NAMALWA (cell line): ENCODE measurements at places on chromosomes 1 and 21.

DNA sequence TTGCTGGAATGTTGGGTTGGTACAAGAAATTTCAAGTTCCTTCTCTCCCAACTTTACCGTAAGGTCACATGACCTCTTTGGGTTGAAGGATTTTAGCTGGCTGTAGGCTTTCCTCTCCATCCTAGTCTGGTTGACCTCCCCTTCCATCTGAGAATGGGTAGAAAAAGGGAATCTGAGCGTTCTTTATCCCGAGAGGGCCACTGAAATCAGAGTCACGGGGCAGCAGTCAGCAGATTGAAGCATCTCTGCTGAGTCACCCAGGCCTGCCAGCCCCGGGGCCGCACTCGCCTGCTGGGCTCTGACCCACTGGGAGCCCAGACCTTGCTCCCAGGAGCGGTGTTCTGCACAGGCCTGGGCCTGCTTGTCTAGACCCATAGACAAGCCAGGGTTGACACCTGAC, 31.0 kb downstream of the TMCC2 start:
- DNase-seq, result no peak

DNA sequence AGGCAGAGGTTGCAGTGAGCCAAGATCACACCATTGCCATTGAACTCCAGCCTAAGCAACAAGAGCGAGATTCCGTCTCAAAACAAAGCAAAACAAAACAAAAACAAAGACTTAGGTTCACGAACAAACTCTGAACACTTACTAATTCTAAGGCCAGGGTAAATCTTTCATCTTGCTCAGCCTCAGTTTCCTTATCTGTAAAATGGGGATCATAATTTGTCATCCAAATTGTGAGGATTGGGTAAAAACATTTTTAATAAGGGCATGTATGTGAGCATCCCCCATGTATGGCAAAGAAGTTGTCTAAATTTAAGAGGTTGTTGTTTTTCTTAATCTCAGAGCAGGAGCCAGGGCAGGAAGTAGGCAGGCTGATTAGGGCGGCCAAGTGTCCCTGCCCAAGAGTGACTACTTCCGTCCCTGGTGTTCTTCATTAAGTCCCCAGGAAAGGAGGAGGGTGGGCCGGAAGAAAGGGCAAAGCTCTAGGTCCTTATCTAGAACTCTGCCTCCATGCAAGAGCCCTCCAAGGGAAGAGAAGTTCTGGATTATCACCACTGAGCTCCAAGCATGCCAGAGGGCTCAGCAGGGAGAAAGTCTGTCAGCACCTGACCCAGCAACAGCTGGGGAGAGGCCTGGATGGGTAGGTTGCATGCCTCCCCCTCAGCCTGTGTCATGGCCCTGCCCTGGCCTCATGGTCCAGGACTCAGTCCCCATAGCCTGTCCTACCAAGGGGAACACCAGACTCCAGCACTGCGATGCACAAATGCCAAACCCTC, 49.9 kb upstream of the CLIC4 start:
- DNase-seq, result no peak

GRCh38 chr1:58812926-58813325, 29.1 kb upstream of the JUN start:
- no peak for DNase-seq

DNA sequence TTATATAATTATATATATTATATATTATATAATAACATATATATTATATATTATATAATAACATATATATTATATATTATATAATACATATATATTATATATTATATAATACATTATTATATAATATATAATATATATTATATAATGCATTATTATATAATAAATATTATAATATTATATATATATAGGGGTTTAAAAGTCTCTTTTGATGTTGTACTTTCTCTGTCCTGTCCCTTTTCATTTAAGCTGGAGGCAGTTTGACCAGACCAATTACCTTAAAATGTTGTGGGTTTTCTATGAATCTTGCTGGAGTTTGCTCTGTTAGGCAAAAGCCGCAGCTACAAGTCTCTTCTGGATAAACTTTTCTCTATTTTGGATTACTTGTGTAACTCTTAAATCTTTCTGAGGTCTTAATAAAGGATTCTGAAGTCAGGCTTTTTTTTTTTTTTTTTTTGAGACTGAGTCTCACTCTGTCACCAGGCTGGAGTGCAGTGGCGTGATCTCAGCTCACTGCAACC, 22.2 kb upstream of the KIF1B start:
- DNase-seq, result no peak

GRCh38 chr1:220385158-220385557, 112.9 kb upstream of the RAB3GAP2 start:
- DNase-seq, result no peak

- DNase-seq, result no peak
Observed at GRCh38 chr1:102531036-102531435, 534.3 kb upstream of the OLFM3 start.

DNA sequence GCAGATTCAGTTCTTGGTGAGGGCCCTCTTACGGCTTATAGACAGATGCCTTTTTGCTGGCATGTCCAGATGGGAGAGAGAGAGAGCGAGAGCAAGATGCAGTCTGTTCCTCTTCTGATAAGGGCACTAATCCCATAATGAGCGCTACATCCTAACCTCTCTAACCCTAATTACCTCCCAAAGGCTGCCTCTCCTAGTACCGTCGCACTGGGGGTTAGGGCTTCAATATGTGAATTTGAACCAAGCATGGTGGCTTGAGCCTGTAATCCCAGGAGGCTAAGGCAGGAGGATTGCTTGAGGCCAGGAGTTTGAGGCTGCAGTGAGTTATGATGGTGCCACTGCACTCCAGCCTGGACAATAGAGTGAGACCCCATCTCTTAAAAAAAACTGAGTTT, 10.5 kb upstream of the SDE2 start:
- no peak for DNase-seq
